D341Med (cell line): ENCODE measurements at places on chromosomes 2 and 18.
A peak's percentile ranks its signal among the peaks of the same experiment; 100 is the strongest.

- no peak for DNase-seq
Measured at GRCh38 chr2:66982766-66983165, 414.4 kb upstream of the ETAA1 start.

- DNase-seq, result no peak
Measured at GRCh38 chr18:37964885-37965571, 399.4 kb upstream of the CELF4 start.

GRCh38 chr2:143284087-143284675 is 155.0 kb downstream of the ARHGAP15 start:
- peak; percentile 59 for DNase-seq

GRCh38 chr2:143231254-143231645 is 102.0 kb downstream of the ARHGAP15 start:
- DNase-seq, result no peak

GRCh38 chr2:37892436-37893114 is 32.5 kb upstream of the RMDN2 start:
- DNase-seq, result no peak

DNA sequence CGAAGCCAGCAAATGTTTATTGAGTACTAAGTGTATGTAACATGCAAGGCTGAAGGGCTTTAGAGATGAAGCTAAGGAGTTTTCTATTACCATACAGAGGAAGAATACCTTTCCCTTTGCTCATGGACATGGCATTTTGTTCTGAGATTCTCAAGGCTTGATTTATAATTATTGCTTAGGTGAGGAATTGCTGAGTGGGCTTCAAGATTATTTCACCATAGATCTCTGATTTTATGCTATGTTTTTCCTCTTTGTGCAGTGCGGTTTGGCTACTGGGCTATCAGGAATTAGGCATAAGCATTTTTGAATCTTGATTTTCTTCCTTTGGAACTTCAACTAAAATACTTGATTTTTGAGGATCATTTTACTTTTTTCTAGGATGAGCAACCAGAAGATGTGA is 42.5 kb downstream of the VRK2 start:
- DNase-seq, result no peak

GRCh38 chr2:134137182-134137611 is 116.7 kb upstream of the MGAT5 start:
- no peak for DNase-seq

GRCh38 chr2:146527166-146527565 is 1317.7 kb upstream of the ACVR2A start:
- no peak for DNase-seq

- no peak for DNase-seq
Measured at GRCh38 chr2:198259496-198259895, 455.1 kb downstream of the PLCL1 start.
